ENCODE measurements at places on chromosomes 1 and 21.

DNA sequence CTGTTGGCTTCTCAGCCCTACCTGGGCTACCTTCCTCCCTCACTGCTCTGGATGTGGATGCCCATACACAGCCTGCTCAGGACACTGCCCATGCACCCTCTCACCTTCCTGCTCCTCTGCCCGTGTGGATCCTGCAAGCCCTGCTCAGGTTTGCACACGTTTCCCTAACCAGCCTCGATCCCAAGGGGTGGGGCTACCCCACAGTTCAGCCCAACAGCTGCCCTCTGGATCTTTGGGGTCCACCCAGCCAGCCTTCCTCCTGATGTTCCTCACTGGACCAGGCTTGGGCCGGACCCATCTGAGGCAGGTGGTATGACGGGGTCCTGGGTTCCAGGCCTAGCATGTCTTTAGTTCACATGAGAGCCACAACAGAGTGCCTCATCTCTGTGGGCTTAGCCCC is 4.7 kb downstream of the TMEM54 start:
- no peak for DNase-seq

- DNase-seq: no peak
Measured at GRCh38 chr1:208100906-208101305, 143.3 kb downstream of the PLXNA2 start.

- DNase-seq: no peak
Measured at GRCh38 chr1:36166938-36167905, 11.3 kb downstream of the MAP7D1 start.

GRCh38 chr1:108063703-108064102 is 98.7 kb upstream of the VAV3 start:
- no peak for DNase-seq

GRCh38 chr1:101262630-101263348 is 26.0 kb downstream of the S1PR1 start:
- peak; percentile 44 for DNase-seq

DNA sequence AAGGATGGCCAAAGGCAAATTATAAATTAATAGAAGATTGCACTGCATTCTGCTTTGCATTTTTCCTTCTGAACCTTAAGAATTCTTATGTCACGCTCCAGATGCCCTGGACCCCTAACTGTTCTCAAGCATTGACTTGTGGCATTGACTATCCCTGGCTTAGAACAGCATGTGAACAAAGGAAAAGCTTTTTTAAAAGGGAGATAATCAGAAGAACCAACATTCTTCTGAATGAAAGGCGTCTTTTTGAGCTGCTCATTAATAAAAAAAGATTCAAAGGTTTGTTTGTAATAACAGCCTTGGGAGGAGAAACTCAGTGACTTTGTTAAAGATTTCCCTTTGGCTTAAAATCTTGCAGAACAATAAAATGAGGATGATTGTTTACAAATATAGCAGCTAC is 105.5 kb downstream of the TNNI3K start:
- DNase-seq: no peak

DNA sequence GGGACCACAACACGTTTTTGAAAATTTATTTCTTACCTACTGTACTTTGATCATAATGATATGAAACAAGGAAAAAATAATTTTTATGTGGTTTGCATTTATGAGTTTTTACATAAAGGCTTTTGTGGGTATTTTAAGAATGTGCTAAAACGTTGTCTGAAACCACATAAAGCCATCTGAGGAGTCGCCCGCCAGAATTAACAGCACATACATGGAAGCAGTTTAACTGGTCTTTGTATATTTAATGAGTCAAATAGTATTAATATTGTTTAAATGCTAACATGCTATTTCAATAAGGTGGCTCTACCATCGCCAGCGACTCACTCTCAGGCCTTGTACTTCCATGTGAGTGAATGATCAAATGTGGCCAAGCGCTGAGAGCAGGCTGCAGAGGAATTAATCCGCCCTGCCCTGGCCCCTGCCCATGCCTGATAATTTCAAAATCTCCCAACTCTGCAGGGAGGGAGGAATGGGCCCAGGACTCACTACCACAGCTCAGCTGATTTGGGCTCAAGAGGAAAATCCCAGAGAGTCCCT is 49.6 kb downstream of the SLC66A1 start:
- DNase-seq: no peak

GRCh38 chr1:228740543-228741317 is 5.5 kb downstream of the RHOU start:
- DNase-seq: no peak

- no peak for DNase-seq
Measured at GRCh38 chr1:197526736-197527371, 248.4 kb downstream of the DENND1B start.

GRCh38 chr1:47194311-47194710 is 4.5 kb upstream of the PDZK1IP1 start:
- no peak for DNase-seq

DNA sequence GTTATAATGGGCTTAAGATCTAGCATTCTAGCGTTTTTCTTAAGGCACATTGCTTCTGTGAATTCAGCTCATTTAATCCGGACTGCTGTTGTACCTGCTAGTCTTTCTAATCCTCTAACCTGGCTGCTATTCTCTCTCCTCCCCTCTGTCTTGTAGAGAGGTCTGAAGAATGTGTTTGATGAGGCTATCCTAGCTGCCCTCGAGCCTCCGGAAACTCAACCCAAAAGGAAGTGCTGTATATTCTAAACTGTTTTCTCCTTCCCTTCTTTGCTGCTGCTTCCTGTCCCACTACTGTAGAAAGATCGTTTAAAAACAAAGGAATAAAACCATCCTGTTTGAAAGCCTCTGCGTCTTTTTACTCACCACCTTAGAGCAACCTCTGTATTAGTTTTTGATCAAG is 37.3 kb downstream of the CDC42 start:
- DNase-seq: peak; percentile 32

DNA sequence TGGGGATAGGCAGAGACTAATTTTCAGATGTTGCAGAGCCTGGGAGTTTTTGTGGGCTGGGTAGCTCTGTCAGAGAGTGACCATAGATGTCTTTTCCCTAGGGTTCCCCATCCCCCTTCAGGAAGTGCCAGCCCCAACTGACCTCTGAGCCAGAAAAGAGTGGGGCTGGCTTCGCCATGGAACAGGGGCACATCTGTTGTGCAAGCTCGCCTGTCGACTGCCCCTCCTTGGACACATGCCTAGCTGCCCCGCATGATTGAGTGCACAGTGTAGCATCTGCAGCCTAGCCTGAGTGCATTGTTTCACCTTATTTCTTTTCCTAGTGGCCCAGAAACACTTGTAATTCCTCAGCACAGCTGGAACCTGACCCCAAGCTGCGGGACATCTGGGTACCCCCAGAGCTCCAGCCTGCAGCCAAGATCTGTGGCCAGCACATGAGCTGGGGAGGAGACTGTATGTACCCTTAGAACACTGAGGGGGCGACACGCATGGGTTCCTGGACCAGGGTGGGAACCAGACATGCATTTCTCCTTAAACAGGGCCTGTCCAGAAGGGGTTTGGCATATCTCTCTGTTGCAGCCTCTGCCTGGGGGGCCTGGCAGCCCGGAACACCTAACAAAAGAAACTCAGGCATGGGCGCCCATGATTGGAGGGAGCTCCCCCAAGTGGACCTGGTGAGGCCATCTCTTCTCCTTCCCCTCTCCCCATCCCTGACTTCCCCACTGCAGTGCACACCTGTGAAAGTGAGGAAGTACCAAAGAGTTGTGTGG is 55.2 kb downstream of the SYT14 start:
- no peak for DNase-seq

- no peak for DNase-seq
Measured at GRCh38 chr1:7103361-7103782, 318.1 kb downstream of the CAMTA1 start.
